ENCODE measurements at places on chromosomes 5 and 9.

GRCh38 chr9:95055851-95056551 lies 261.5 kb downstream of the FANCC start:
- no peak for DNase-seq

DNA sequence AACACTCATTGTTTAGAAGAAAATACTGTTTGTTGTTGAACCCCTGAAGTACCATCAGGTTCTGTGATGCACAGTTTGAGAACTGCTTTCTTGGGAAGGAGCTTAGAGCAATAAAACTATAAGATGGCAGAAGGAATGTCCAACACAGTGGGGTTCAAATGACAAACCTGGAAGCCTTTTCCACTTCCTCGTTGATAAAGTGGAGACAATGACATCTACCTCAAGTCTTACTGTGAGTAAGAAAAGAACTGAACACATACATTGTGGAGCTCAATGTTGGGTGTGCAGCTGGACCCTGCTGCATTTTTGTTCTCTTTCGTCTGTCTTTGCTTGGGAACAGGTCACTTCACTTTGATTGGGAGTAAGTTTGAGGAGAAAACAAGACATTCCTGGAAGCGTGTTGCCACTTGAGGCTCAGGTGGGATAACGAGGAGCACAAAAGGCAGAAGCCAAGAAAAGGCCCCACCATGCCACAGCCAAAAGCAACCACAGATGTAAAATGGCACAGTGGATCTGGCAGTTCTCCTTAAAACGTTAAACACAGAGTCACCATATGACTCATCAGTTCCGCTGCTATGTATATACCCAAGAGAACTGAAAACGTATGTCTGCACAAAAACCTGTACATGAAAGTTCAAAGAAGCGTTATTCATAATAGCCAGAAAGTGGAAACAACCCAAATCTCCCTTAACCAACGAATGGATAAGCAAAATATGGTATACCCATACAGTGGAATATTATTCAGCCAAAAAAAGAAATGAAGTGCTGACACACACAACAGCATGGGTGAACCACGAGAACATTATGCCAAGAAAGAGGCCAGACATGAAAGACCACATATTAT lies 42.9 kb upstream of the SUB1 start:
- peak; percentile 35 for DNase-seq

- peak; percentile 69 for DNase-seq
Measured at GRCh38 chr9:35114113-35114839, 1.4 kb downstream of the ATOSB start.

GRCh38 chr9:71863631-71864030 lies 47.4 kb downstream of the ABHD17B start:
- no peak for DNase-seq

DNA sequence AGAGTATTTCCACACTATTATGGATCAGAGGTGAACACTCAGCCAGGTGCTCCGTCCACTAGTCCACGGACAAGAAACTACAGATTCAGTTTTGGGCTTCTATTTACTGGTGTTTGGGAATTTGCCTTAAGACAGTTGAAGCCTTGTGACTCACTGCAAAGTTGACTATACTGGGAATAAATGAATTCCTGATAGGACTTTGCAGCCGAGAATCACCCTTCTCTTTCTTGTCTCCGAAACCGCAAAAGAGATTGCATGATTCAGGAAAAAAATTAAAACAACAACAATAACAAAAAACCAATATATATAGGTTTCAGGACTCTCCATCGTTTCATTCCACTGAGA lies 716 bp downstream of the TMEM171 start:
- DNase-seq, result no peak

DNA sequence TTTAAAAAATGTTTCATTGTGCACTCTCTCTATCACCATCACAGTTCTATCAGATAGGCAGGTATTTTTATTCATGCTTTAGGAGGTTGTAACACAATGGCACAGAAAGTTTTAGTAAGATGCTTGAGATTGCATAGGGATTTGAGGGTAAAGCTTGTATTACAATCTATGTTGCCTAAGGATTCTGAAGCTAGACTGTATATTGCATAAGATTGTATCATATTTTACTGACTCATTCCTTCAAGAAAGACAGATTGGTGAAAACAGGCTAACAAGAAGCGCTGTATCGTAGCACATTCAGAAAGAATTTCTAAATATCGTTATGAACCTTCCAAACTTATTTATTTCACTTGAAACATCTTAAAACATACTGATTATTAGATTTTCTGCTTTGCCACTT lies 577.7 kb downstream of the EBF1 start:
- no peak for DNase-seq

- no peak for DNase-seq
Measured at GRCh38 chr5:149837680-149838269, 106.8 kb downstream of the PDE6A start.

DNA sequence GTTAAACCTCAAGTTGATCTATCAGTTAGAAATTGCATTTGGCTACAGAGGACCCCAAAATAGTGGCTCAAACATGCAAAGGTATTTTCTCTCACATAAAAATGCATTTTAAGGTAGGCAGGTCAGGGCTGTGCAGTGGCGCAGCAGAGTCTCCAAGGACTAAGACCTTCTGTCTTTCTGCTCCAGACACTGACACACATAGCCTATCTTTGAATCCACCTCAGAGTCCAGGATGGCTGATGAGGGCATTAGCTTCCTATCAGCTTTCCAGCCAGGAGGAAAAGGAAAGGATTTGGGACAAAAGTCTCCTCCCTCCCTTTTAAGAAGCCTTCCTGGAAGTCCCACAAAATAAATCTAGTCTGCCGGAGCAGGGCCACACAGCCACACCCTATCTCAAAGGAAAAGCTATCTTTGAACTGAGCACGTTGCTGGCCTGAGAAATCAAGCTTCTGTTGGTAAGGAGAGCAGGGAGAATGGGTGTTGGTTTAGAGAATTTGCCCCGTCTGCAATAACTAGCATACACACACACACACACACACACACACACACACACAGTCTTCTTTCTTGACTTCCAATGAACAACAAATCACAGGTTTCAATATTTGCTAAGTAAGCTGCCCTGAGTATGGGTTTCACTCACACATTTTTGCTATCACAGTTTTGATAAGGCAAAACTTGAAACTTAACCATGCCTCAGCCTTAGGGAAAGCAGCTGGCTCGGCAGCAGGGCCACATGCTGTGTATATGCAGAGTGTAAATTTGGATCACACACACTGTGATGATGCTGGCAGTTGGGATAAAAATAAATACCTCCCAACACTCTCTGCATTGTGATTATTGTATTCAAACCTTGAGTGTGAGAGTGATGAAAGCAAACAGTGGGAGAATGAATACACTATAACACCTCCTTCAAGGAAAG lies 116.6 kb upstream of the MAP3K1 start:
- DNase-seq, result no peak

- DNase-seq, result peak; percentile 75
Measured at GRCh38 chr5:151051066-151051930, 29.5 kb downstream of the TNIP1 start.

DNA sequence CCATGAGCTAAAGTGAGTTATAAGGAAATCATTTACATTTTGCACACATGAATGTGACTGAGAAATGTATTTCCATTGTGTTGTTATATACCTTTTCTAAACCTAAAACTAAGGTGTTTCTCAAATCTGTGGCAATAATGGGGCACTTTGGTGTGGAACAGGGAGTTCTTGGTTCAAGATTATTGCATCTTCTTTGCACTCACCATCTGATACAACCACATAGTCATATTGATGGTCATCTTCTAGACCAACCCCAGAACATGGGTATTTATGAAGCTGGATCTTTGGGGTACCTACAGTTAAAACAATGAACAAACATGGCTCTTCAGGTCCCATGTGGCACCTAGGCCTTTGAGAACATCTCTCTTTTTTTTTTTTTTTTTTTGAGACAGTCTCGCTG lies 24.6 kb upstream of the SHOC1 start:
- DNase-seq, result no peak

DNA sequence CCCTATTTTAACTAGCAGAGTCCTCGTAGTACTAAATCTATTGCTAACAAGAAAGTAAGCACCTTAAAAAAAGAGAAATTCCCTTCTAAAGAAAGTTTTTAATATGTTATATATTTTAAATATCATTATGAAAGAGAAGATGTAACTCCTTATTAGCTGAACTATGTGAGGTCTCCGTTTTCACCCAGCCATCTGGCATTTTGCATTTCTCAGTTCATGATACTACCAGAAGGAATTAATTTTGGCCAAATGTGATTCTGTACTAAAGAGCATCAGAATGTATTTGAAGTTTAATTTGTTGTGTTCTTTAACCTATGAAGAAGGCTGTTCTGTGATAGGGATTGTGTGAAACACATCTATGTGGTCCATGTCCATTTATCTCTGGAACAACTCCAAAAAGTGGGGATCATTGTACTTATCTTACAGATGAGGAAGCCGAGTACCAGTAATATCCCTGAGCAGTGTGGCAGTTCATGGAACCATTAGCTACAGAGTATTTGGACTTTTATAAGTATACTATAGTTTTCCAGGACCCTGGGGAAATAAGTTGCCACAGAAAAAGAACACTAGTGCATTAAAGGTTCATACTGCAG lies 29.8 kb downstream of the TNFAIP8 start:
- DNase-seq, result no peak

DNA sequence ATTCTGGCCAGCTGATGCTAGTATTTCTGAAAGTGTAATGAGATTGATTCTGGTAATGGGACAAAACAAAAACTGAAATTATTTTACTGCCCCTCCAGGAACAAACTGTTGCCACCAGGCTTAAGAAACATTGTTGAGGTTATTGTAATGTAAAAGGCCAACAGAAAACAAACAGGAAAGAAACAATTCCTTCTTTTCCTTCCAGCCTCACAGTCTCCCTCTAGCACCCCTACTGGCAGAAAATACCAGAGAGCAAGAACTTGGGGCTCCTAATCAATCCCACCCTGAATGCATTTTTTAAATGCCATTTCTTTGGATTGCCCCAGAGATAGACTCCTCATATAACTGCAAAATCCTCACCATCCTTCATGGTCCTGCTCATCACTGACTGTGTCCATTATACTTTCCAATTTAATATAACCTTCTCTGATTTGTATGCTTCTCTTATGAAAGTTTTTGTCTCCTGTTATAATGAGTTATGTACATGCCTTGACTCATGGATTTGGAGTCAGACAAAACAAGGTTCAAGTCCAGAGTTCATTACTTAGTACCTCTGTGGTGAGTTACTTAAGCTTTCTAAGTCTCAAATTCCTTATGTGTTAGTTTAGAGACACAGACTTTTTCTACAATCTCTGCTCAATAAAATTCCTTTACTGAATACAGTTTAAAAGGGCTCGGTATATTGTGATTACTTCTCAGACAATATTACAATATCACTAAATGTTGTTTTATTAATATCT lies 157.9 kb upstream of the FBN2 start:
- no peak for DNase-seq

DNA sequence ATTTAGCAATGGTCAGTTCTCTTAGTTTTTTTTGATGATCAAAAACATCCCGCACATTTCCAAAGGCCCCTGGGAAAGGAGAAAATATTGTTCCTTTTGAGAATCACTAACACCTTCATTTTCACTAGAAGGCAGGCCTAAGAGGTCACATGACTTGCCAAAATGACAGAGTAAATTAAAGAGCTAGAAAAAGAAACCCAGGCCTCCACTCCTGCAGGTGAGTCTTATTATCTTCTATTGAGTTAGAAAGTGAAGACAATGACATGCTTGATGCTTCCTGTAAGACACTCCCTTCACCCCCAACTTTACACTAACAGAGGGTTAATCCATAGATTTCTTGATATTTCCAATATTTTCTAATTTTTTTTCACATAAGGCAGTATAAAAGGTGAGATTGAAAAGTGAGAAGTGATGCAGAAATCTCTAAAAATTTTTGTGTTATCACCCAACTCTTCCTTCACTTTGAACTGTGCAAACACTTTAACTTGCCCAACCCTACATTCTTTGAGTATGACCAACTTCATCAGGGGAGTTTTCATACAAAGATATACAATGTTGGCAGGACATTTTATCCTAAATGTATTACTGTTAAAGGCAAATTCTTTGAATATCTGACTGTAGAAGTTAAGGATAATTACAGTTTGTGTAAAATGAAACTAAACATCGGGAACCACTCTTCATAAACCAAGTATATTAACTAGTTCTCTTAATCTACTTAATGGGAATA lies 57.1 kb downstream of the SUB1 start:
- no peak for DNase-seq

DNA sequence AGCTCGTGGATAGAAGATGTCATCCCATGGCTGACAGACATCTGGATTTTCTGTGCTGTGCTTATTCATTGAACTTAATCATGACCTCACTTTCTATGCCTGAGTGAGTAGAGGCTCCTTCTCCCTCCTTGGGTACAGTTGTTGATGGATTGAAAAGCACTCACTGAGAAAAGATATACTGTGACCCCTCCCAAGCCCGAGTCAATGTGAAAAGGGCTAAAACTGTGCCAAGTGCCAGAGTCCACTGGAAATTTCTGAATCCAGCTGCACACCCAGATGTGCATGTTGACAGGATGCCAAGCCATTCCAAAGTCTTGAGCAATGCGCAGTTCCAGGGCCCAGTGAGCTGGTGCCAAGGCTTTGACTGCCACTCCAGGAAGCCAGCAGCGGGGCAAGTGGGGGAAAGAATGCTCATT lies 473.0 kb downstream of the NTRK2 start:
- no peak for DNase-seq

- DNase-seq, result no peak
Measured at GRCh38 chr9:93467062-93467416, 13.7 kb upstream of the FAM120AOS start.

DNA sequence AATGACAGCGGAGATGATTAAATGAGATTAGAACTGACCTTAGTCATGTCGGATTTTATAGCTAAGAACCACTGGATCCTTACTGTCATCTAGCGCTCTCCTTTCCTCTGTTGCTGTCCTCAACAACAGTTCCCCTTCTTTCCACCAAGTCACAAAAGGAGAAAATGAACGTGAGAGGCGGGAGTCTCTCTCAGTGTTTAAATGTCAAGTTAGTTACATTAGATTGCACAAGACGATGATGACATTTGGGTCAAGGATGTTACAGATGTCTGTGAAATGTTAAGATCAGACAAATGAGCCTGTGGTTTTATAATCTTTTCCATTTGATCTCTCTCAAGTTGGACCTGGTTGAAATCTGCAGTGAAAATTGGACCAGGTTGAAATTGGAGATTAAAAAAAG lies 53.5 kb downstream of the FBXO38 start:
- no peak for DNase-seq

DNA sequence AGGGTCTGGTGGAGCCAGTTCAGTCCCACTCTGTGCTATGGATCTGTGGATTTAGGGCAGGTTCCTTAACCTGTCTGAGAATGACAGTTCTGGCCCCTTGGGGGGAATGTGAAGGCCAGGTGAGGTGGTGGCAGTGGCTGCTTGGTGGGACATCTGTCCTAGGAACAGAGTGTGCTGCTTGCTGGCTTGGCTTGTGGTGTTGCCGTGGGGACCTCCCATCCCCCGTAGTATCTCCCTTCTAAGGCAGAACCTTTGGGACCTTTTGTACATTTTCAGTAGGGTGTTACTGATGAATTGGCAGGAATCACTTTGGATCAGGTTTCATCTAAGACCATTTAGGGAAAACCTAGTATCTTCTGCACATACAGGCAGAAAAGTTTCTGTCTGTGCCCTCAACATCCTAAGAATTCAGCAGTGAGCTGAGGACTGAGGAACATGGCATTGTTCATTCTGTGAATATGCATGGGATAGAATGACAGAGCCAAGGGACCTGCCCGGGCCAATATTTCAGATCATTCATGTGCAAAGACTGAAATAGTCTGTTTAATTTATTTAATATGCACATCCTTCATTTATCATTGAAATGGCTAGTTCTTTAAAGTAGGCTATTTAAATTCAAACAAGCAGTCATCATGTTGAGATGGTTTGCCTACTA lies 64.6 kb downstream of the WNK2 start:
- DNase-seq, result no peak

- no peak for DNase-seq
Measured at GRCh38 chr9:123020796-123021195, 12.7 kb upstream of the GPR21 start.
